Activated naive CD8-positive, alpha-beta T cell treated with anti-CD3 and anti-CD28 coated beads, Interleukin-2, amount 10 ng/mL, durations not matched to agents 7 days and 5 days (primary cell): ENCODE measurements at places on chromosomes 5 and 9.

GRCh38 chr9:93776256-93776655 lies 178.9 kb downstream of the BARX1 start:
- no peak for DNase-seq

- peak; percentile 34 for DNase-seq
These were observed 10.1 kb downstream of the BRD9 start for GRCh38 chr5:882253-883183.

DNA sequence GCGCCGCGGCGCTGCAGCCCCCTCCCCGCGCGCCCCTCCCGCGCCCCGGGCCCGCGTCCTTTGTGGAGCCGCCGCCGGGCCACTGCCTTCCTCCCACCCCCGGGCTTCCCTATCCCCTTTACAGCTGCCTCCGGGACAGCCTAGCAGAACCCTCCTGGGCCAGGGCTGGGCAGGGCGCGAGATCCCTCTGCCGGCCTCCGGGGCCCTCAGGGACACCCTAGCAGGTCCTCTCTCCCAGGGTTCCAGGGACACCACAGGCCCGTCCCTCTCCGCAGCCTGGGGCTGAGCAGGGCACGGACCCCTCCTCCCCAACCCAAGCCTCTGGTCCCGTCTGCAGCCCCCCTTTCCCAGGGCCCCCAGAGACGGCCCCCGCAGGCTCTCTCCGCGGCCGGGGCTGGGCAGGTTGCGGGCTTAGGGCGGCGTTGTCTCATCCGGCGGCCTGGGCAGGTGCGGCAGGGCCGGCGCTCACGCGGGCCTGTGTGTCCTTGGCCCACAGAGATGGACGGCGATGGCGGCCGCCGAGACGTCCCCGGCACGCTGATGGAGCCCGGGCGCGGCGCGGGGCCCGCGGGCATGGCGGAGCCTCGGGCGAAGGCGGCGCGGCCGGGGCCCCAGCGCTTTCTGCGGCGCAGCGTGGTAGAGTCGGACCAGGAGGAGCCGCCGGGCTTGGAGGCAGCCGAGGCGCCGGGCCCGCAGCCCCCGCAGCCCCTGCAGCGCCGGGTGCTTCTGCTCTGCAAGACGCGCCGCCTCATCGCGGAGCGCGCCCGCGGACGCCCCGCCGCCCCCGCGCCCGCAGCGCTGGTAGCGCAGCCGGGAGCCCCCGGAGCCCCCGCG lies 710 bp downstream of the WNK2 start:
- peak; percentile 43 for DNase-seq

DNA sequence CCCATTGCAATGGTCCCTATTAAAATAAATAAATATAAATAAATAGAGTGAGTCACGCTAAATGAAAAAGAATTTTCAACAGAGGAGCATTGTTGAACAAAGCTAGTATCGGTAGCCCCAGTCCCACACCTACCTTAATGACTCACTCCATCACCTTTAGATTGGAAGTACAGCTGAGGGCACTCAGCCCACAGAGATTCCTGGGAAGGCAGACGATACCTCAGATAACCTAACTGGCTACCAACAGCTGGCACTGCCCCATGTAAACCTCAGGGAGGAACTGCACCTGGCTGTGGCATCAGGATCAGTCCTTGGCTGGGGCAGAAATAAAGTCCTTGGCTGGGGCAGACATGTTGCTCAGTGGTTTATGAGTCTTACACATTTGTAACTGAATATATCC lies 49.3 kb downstream of the SPRY4 start:
- DNase-seq: no peak

DNA sequence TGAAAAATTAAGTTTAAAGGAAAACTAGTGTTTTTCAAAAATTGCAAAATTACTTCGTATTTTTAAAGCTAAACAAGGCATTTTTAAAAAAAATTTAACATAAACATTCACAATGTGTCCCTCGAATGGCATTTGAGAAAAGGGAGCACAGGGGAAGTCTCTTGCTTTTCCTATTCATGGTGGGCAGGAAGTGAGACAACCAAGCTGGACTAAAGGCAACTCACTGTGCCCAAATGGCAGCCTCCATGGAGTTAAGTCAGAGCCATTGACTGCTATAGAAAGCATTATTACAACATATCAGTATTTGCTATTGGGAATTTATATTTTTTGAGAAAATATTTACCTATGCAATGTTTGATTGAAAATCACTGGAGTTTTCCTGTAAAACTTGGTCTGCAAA lies 8.3 kb downstream of the HNRNPH1 start:
- no peak for DNase-seq

DNA sequence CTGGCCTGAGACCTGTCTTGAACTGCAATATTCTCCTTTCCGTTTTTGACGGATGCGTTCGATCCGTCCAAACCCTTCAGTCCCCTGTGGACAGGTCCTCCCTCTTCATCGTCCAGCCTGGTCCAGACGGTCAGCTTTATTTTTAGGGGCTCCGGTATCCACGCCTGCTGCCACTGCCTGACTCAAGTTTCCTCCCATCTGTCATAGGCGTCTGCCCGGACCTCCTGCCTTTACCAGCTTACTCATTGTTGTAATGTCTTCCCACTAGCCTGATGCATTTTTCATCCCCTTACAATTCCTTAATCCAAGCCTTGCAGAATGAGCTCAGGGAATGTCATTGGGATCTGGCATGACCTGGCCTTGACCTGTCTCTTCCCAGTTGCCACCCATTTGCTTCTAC lies 145.8 kb downstream of the TENT4A start:
- DNase-seq: no peak

- no peak for DNase-seq
These were observed 291.8 kb downstream of the AOPEP start for GRCh38 chr9:95018099-95018936.

DNA sequence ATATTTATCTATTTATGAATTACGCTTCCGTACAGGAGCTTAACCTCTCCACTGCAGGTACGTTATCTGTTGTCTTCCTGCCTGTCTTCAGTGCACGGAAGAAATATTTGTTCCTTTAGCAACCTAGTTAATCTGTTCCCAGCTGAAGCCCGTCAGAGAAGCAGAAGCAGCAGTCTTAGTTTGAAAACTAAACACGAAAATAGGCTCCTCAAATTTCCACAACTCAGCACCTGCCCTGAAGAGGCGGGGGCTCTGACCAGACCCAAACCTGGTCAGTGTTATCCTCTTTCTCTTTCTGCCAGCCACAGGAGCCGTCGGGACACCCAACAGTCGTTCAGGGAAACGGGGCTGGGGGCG lies 462 bp downstream of the NUDCD2 start:
- DNase-seq: no peak

DNA sequence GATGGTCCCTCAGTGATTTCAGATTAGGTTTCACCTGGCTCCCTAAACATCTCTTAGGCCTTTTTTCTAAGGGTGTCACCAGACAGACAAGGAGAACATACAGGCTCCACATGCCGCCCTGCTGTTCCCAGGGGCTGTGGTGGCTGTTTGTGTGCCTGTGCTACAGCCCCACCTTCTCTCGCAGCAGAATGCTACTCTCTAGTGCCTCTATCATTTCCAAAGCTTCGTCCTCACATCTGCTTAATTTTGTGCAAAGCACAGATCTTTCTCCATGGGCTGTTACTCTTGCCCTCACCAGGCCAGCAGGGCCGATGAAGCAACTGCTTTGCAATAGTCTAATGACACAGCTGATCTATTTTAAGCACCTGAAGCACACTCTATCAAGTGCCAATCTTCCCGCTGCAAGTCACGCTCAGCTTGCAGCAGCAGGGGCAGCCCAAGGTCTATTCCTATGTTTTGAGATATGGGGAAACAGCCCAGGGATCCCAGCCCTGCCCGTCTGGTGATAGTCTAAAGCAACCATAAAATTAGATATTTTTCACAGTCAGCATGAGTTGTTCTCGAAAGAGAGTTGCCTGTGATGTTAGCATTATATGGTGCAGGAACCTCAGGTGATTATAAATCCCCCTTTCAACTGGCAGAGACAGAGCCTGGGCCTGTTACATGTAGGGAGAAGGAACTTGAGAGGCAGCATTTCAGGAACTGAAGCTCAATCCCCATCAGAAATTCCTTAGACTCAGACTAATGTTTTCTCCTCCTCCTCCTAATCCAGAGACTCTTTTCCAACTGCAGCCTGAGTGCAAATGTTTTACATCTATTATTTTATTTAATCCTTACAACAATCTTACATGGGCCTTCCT lies 12.7 kb downstream of the ABLIM3 start:
- DNase-seq: no peak

- no peak for DNase-seq
These were observed 1246.0 kb upstream of the DMAC1 start for GRCh38 chr9:9045572-9045971.

DNA sequence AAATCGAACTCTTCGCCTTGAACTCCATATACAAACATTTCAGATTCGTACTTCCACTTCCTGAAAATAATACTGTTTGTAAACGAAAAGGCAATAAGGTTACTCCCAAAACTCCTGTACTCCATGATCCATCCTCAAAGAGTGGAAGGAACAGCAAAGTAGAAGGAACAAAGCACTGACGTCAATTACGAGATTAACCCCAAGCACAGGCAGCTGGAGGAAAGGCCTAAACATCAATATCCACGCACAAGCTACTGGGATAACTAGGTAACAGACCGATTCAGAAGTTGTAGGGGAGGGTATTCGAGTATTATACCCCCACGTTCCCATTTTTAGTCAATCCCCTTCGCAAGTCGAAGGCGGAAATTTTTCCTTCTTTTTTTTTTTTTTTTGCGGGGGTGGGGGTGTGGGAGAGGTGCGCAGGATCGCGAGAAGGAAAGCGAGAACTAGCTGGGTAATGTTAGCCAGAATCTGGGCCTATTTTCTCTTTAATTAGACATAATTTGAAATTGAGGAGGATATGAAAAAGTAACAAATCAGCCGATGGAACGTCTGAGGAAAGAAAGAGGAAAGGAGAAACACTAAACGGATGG lies 909 bp downstream of the AFF4 start:
- no peak for DNase-seq

- DNase-seq: no peak
These were observed 279.4 kb downstream of the HINT1 start for GRCh38 chr5:130885691-130886090.

GRCh38 chr9:4572184-4572826 lies 82.0 kb downstream of the SLC1A1 start:
- peak; percentile 35 for DNase-seq

DNA sequence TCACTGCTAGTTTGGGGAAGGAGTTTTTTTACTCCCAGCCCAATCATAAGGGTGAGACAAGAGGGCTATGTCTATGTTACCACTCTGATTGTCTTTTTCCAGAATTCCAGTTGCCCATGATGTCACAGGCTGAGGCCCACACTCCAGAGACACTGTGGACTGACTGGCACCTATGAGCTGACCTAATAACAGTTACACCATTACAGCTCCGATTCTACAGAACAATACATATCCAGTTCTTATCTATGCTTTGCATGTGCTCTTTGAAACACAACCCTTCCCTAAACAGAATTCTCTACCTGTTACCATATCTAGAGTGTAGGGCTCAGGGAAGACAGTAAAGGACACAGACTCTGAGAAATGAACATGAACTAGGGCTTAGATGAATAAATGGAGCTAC lies 45.7 kb upstream of the ALDOB start:
- DNase-seq: no peak

DNA sequence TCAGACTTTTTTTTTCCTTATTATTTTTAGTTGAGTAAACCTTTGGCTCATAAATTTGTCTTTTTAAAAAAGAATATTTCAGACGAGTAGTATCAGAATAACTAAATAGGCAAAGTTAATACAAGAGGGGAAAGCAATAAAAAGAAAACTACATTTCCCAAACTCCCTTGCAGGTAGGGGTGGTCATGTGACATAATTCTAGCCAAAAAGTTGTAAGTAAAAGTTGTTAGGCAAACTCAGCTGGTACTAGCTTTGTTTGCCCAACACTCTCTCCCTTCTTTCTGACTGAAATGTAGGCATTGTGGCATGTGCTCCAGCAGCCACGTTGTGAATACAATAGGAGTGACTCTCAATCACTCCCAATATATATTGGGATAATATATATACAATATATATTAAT lies 20.9 kb downstream of the GIN1 start:
- no peak for DNase-seq

GRCh38 chr9:129054163-129054851 lies 17.9 kb downstream of the MIGA2 start:
- DNase-seq: no peak

GRCh38 chr5:149141957-149142851 lies 911 bp downstream of the ABLIM3 start:
- DNase-seq: no peak

- no peak for DNase-seq
These were observed 40.2 kb downstream of the TMEM232 start for GRCh38 chr5:110686270-110686669.

DNA sequence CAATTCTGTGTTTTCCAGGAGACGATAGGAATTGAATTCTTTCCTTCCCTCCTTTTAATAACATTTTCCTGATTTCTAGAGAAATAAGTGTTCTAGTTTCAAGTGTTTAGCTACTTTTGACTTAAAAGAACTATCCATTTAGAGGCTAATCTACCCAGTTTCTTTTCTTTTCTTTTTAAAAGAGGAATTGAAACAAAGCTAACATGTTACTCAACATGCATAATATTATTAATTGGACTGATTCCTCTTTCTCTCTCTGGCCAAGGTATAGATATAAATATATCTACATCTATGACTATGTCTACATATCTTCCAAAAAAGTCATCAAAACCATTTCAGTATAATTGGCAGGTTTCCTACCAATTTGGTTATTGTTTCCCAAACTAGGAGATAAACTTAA lies 309.8 kb downstream of the TRPM3 start:
- no peak for DNase-seq

GRCh38 chr5:8843771-8844170 lies 702.1 kb downstream of the SEMA5A start:
- DNase-seq: no peak

DNA sequence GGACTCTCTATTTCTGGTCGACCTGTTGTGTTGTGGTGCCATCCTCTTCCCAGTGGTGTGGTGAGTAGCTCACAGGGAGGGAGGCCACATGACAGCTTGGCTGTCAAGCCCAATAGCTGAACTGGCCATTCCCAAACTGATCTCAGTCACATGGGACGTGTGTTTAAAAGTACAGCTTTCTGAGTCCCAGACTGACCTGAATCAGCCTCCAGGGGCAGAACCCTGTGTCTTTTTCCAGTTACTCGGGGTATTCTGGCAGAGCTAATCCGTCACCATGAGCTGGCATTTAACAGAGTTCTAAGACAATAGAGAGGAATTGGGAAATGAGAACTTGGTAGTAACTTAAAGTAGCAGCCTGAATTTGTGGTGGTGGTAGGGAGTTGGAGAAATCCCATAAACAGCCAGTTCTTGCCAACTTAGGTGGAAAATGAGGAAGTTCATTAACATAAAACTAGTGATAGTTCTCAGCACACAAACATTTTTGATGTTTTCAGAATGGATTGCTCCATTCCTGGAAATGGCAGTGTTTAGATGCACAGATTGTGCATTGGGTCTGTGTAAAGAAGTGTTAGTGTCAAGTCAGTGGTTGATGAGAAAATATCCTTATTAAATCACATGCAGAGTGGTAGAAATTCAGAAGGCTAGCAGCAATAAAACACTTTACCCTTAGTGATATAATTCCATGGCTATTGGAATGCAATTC lies 50.9 kb downstream of the GPR107 start:
- no peak for DNase-seq

DNA sequence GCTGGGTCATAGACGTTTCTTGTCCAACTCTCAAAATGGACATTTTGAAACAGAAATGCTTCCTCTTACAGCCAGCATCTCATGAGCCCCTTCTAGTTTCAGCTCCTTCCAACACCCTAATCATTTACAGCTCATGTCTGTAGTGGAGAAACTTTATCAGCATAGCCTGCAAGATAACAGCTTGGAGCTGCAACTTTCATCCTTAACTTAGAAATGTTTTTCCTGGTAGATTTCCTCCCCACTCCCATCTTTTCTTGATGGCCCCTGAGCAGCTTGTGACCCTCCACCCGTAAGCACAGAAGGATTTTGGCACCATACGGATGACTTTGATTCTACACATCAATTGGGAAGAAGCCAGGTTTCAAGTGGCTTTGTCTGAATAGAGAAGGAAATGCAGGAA lies 53.5 kb upstream of the TGFBR1 start:
- DNase-seq: no peak
